ENCODE measurements at places on chromosomes 7 and 10. TPM values are rescaled to one million over a fixed set of nuclear protein-coding genes. Genes with fewer than 3 reads are reported as not detected.

The CALCR gene
- polyA plus RNA-seq = 0.12 TPM

The MUC12 gene
- not detected for polyA plus RNA-seq

The POM121 gene
- 14.0 TPM for polyA plus RNA-seq

The EVX1 gene
- not detected for polyA plus RNA-seq
